ENCODE measurements at places on chromosomes 5 and 9. TPM values are rescaled to one million over a fixed set of nuclear protein-coding genes. Genes with fewer than 3 reads are reported as not detected.

GRCh38 chr9:121545875-121546423, 46.3 kb upstream of the GGTA1 start:
- DNase-seq: peak; percentile 97
- 0 out of 2 replicates have a peak, but pooled peaks cover 5% of the 10 kb centered on the region for H3K4me1 ChIP-seq
- no peaks in the 10 kb centered on the region for H3K36me3 ChIP-seq
- peak overlapping the region; percentile 42 for H3K4me3 ChIP-seq
- peaks cover 2% of the 10 kb centered on the region for H3K27me3 ChIP-seq

DNA sequence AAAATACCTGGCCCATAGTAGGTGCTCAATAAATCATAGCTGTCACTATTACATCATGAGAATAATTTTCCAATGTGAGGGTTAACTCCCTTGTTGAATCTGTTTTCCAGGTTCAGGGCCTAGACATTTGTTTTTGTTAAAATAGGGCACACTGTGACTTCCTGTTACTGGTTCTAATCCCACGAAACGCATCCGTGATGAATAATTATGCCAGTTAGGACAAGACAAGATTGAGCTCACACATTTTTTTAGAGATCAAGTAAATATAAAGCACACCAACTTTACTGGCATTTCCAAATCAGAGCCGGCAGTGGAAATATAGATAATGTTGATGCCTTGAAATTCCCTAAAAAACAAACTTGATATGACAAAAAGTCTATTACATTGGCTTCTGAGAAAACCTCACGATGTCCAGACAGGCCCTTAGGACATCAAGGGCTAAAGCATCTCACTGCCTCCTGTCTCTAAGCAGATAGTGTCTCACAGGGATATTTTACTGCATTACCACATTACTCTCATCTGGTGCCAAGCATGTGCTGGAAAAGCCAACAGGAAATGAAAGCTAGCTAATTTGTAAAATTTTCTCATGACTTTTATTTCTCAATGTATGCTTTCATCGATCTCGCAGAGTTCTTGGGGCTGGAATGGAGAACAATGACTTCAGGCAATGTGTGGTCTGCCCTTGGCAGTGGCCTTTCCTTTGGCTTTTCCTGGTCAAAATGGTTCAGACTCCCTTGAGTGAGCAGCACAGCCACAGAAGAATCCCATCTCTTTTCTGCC, 414.3 kb upstream of the PAPPA start:
- H3K27me3 ChIP-seq: no peaks in the 10 kb centered on the region
- no peak for DNase-seq
- no peaks in the 10 kb centered on the region for H3K4me1 ChIP-seq
- H3K27ac ChIP-seq: no peak overlapping the region

- no peak for DNase-seq
- H3K4me1 ChIP-seq: peaks cover 24% of the 10 kb centered on the region
- H3K27ac ChIP-seq: no peak overlapping the region
- no peaks in the 10 kb centered on the region for H3K27me3 ChIP-seq
- H3K36me3 ChIP-seq: peaks cover 46% of the 10 kb centered on the region
- no peak overlapping the region for H3K4me3 ChIP-seq
Measured at GRCh38 chr9:130626249-130626996, 38.0 kb upstream of the PRDM12 start.

- peaks cover 3% of the 10 kb centered on the region for H3K4me1 ChIP-seq
- no peaks in the 10 kb centered on the region for H3K36me3 ChIP-seq
- H3K27me3 ChIP-seq: no peaks in the 10 kb centered on the region
- no peak overlapping the region for H3K4me3 ChIP-seq
- no peak overlapping the region for H3K27ac ChIP-seq
Measured at GRCh38 chr9:82081496-82081895, 92.9 kb downstream of the SPATA31D1 start.

GRCh38 chr5:21847300-21847699, 1005.8 kb downstream of the CDH12 start:
- H3K36me3 ChIP-seq: no peaks in the 10 kb centered on the region
- no peaks in the 10 kb centered on the region for H3K27me3 ChIP-seq
- H3K4me1 ChIP-seq: peaks cover 2% of the 10 kb centered on the region
- no peak for DNase-seq

DNA sequence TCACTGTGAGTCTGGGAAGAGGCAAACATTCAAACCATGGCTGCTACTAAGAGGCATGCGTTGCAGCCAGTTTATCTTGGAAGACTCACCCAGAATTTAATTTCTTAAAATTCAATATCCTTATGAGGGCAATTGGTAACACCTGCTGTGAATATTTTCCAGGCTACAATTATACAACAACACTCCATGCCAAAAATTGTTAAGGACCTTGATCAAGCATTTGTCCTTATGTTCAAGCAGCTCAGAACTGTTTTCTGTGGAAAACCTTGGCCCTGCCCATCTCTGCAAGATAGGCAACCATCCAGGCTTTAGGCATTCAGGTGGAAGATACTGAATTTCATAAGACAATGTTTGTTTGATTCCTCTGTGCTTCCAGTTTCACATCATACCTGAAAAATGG, 327.8 kb downstream of the FBXL7 start:
- no peaks in the 10 kb centered on the region for H3K36me3 ChIP-seq
- no peak for DNase-seq
- H3K27ac ChIP-seq: no peak overlapping the region
- H3K4me1 ChIP-seq: no peaks in the 10 kb centered on the region
- no peaks in the 10 kb centered on the region for H3K27me3 ChIP-seq

GRCh38 chr5:10122076-10122726, 127.5 kb downstream of the ATPSCKMT start:
- no peak overlapping the region for H3K4me3 ChIP-seq
- no peak overlapping the region for H3K27ac ChIP-seq
- H3K27me3 ChIP-seq: no peaks in the 10 kb centered on the region
- DNase-seq: no peak

DNA sequence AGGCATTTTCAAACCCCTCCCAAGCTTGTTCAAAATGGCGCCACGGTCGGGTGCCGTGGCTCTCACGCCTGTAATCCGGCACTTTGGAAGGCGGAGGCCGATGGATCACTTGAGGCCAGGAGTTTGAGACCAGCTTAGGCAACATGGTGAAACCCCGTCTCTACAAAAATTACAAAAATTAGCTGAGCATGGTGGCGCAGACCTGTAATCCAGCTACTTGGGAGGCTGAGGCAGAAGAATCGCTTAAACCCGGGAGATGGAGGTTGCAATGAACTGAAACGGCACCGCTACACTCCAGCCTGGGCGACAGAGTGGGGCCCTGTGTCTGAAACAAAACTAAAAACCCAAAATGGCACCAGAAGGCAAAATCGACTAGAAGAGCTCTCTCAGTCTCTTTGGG, 142.0 kb downstream of the MTX3 start:
- no peak overlapping the region for H3K4me3 ChIP-seq
- H3K27ac ChIP-seq: no peak overlapping the region
- H3K36me3 ChIP-seq: no peaks in the 10 kb centered on the region
- H3K4me1 ChIP-seq: no peaks in the 10 kb centered on the region

DNA sequence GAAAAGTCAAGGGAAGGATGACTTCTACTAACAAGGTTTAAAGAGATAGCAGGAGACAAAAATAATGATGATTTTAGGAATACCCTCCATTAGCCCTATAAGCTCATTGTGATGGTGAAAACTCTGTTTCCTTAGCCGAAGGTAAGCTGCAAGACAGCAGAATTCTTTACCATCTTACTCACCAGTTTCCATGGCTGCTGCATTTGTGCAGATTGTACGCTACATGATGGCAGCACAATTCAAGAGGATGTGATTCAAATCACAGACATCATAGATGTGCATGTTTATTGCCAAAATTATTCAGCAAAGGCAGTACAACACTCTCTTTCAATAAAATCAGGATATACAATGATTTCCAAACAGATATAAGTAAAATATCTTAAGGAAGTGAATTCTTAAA, 175.6 kb downstream of the SPATA31D1 start:
- H3K4me3 ChIP-seq: no peak overlapping the region
- H3K27me3 ChIP-seq: no peaks in the 10 kb centered on the region
- H3K4me1 ChIP-seq: no peaks in the 10 kb centered on the region
- DNase-seq: no peak
- no peaks in the 10 kb centered on the region for H3K36me3 ChIP-seq

DNA sequence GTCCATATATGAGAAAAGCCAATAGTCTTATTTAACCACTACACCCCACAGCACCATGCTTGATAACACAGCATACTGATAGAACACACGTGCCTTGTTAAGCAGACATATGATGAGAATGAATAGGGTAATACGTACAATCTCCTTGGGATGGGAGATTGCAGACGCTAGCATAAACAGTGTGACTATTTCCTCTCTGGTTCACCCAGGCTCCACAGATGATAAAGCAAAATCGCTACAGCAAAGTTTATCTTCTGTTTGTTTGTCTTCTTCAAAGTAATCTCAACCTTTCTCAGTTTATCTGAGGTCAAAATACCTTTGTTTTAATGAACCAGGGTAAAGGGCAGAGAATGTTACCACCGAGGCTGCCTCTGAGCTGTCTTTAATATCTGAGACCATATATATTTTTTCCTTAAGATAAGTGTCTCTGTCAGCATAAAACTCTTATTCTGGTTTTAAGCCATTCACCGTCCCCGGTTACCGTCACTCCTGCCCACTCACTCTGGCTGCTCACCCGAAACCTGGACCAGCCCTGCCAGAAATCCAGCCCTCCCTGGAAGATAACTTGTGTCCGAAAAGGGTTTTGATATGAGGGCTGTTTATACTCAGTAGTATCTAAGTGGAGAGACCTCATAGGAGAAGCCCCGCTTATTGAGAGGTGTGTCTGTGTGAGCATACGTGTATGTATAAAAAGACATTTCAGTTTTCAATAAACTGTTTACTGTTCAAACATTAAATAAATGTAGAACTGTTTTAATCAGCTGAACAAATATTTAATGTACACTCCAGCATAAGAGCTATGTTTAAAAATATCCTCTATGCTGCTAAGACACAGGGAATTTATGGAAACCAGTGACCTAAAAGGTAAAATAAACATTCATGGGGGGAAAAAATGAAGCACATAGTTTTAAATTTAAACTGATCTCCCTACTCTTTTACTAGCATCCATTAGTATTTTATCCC, 465.4 kb downstream of the RASEF start:
- no peak overlapping the region for H3K4me3 ChIP-seq
- no peaks in the 10 kb centered on the region for H3K4me1 ChIP-seq
- DNase-seq: no peak
- no peak overlapping the region for H3K27ac ChIP-seq
- no peaks in the 10 kb centered on the region for H3K27me3 ChIP-seq

DNA sequence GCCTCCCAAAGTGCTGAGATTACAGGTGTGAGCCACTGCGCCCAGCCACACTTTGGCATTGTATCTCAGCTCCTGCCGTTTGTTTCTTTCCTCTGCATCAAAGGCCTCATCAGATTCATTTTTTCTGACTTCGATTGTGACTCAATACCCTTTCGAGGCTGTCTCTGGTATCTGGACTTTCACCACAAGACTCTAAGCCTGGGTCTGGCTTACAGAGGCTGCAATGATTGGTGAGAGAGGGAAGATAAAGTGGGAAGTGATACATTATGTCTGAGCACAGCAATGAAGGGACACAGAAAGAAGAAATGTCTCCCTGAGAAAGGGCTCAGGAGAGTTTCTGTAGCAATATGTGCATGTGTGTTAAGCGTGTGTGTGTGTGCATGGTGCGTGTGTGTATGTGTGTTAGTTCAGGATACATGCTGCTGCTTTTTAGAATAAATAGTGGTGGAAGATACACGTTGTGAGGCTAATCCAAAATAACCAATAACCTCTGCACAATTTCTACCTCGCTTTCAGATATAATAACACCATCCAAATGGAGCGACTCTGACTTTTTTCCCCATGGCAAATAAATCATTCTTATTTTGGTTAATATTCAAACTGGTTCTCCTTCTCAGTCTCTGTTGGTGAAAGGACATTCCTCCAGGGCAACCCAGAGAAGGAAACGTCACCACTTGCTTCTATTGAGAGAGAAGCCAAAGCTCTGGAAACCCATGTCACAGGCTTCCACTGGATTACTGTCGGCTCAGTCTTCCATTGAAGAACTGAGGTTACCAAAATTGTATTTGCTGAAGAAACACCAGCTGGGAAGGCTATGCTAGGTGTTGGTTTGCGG, 8.1 kb upstream of the DAB2 start:
- H3K27me3 ChIP-seq: no peaks in the 10 kb centered on the region
- no peak overlapping the region for H3K4me3 ChIP-seq
- no peak overlapping the region for H3K27ac ChIP-seq

DNA sequence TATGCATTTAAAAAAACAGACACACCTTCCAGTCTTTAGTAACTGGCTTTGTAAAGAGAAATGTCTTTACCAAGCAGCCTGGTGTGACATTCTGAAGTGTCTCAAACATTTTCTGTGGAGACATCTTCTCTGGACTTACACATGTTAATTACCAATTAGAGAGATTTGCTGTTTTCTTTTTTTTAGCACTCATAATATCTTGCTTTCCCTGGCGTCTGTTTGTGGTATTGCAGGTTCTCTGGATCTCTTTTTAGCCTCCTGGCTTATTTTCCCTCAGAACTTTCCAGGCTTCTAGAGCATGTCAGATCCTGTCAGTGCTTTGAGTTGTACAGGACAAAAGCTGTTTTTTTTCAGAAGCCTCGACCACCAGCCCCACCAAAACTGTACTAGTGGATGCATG, 92.5 kb downstream of the MSX2 start:
- H3K36me3 ChIP-seq: no peaks in the 10 kb centered on the region
- no peaks in the 10 kb centered on the region for H3K27me3 ChIP-seq
- no peaks in the 10 kb centered on the region for H3K4me1 ChIP-seq
- H3K4me3 ChIP-seq: no peak overlapping the region
- no peak overlapping the region for H3K27ac ChIP-seq

DNA sequence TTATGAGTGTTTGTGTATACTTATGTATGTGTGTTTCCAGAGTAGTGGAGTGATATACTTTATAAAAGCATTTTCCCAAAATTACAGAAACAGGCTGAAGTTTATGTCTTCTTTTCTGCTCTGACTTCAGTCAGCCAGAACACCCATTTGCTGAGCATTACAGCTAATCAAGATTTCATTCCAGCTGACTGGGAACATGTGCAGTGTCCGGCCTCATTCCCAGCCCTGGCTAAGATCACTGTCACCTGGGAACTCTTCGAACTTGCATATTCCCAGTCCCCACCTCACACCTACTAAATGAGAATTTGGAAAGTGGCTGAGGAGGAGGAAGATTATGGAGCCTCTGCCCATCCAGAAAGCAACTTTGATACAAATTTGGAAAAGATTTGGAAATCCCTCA, 90.8 kb upstream of the PRRC1 start:
- no peak for DNase-seq
- H3K27me3 ChIP-seq: no peaks in the 10 kb centered on the region
- no peaks in the 10 kb centered on the region for H3K4me1 ChIP-seq
- no peak overlapping the region for H3K27ac ChIP-seq
- no peak overlapping the region for H3K4me3 ChIP-seq

SEPTIN8 gene
- 33.0 TPM for total RNA-seq

ARAP3 gene
- 45.7 TPM for total RNA-seq

LHX6 gene
- 1.2 TPM for total RNA-seq

WDR31 gene
- 0.40 TPM for total RNA-seq

CD274 gene
- not detected for total RNA-seq

IL6ST gene
- total RNA-seq: 9.6 TPM
